Left lung (tissue), 14 donors: ENCODE measurements at places on chromosomes 13 and 19.

DNA sequence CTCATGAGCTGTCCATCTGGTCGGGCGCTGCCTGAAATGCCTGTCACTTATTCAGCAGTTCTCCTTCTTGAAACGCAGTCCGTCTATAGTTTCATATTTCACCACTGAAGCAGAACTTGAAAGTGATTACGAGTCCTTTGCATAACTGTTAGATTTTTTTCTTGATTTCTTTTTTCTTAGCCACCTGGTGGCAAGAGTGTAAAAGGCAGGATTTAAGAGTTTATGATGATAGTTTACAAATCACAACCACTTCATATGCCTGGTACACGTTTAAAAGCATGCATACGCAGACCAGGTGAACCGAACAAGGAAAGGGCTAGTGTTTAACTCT, 45.8 kb downstream of the GGACT start:
- H3K27me3 ChIP-seq = no peaks in the 10 kb centered on the region
- no peaks in the 10 kb centered on the region for H3K36me3 ChIP-seq
- no peak overlapping the region for H3K4me3 ChIP-seq

GRCh38 chr13:111511805-111512504, 191.5 kb downstream of the TEX29 start:
- no peaks in the 10 kb centered on the region for H3K27me3 ChIP-seq
- H3K4me1 ChIP-seq = no peaks in the 10 kb centered on the region
- no peak overlapping the region for H3K27ac ChIP-seq
- no peaks in the 10 kb centered on the region for H3K36me3 ChIP-seq
- H3K4me3 ChIP-seq = no peak overlapping the region

DNA sequence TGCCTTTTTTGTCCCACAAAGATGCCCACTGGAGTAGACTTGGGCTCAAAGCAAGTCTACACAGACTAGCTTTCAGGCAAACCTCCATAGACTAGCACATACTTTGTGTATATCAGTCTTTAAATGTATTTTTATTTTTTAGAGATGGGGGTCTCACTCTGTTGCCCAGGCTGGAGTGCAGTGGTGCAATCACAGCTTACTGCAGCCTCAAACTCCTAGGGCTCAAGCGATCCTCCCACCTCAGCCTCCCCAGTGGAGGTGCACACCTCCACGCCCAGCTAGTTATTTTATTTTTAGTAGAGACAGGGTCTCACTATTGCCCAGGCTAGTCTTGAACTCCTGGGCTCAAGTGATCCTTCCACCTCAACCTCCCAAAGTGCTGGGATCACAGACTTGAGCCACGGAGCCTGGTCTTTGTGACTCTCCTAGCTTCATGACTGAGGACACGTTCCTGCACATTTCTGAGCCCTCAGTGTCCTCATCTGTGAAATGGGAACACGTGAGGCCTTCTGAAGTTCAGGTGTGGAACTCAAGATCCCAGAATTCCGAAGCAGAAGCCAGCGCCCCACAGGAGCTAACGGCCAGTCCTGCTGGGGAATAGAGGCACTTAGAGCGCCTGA, 5.1 kb upstream of the TPM4 start:
- H3K27me3 ChIP-seq = no peaks in the 10 kb centered on the region
- peaks cover 15% of the 10 kb centered on the region for H3K4me1 ChIP-seq
- H3K36me3 ChIP-seq = no peaks in the 10 kb centered on the region

GRCh38 chr13:60094385-60095088, 69.2 kb downstream of the DIAPH3 start:
- no peaks in the 10 kb centered on the region for H3K4me1 ChIP-seq
- no peak overlapping the region for H3K4me3 ChIP-seq
- H3K36me3 ChIP-seq = no peaks in the 10 kb centered on the region
- no peak overlapping the region for H3K27ac ChIP-seq

DNA sequence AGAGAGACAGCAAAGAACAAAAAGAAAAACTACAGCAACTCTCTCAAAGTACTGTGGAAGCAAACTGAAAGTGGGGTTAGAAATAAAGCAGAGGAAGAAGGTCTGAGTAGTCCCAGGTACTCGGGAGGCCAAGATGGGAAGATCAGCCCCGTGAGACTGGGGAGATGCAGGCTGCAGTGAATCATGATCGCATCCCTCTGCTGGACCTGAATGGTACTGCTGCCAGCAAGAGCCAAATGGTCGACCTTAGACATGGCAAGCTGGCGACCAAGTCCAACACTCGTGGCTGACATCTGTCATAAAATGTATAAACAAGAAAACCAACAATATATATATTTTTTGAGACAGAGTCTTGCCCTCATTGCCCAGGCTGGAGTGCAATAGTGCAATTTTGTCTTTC, 33.7 kb upstream of the ZNF724 start:
- H3K4me1 ChIP-seq = no peaks in the 10 kb centered on the region
- H3K36me3 ChIP-seq = no peaks in the 10 kb centered on the region
- no peak for DNase-seq
- H3K27ac ChIP-seq = no peak overlapping the region

DNA sequence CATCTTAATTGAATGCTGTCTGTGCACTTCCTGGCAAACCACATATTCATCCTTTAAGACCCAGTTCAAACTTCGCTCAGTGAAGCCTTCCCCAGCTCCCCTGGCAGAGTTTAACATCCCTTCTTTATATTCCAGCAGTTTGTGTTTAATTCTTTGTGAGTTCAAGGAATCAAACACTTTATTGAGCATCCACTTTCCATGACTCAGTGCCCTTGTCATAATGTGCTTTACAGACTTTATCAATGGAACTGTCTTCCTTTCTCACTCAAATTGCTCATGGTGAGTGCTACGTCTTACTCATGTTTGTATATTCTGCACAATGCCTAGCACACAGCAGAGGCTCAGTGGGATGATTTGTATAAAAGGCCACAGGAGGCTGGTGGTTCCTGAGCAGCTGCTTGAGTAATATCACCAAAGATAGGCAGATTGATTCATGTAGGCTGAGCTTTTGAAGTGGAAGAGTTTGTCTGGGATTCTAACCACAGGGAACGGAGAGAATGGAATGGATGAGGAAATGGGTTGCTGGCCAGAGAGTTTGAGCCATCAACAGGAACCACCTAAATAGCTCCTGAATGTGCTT, 44.2 kb downstream of the SERTM1 start:
- no peaks in the 10 kb centered on the region for H3K4me1 ChIP-seq
- no peaks in the 10 kb centered on the region for H3K36me3 ChIP-seq
- no peaks in the 10 kb centered on the region for H3K27me3 ChIP-seq
- H3K4me3 ChIP-seq = no peak overlapping the region
- no peak for DNase-seq

GRCh38 chr13:76885203-76886004, 801 bp downstream of the KCTD12 start:
- peak overlapping the region; percentile 80 for H3K4me3 ChIP-seq
- peak; percentile 92 for DNase-seq
- H3K27me3 ChIP-seq = no peaks in the 10 kb centered on the region
- peak overlapping the region; percentile 95 for H3K27ac ChIP-seq
- H3K36me3 ChIP-seq = no peaks in the 10 kb centered on the region
- H3K4me1 ChIP-seq = peaks cover 34% of the 10 kb centered on the region

DNA sequence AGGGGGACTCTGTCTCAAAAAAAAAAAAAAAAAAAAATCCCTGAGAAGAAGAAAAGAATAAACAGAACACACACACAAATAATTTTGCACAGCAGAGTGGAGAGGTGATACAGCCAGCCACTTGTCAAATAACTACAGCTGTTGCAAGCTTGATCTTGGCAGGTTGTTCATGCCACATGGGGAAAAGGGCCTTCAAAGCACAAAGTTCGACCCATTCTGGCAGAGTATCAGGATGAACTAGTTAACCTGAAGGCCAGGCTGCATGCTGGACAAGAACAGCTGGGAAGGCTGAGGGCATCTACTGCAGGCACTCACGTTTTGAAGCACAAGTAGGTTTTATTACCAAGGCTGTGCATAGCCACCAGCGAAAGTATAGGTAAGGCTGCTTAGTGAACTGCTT, 104.1 kb downstream of the KCTD15 start:
- no peak overlapping the region for H3K4me3 ChIP-seq
- peaks cover 8% of the 10 kb centered on the region for H3K4me1 ChIP-seq
- no peaks in the 10 kb centered on the region for H3K36me3 ChIP-seq
- no peak for DNase-seq
- H3K27ac ChIP-seq = peak overlapping the region; percentile 37

- peak overlapping the region; percentile 90 for H3K27ac ChIP-seq
- no peaks in the 10 kb centered on the region for H3K36me3 ChIP-seq
- DNase-seq = peak; percentile 39
- H3K27me3 ChIP-seq = no peaks in the 10 kb centered on the region
- H3K4me1 ChIP-seq = peaks cover 44% of the 10 kb centered on the region
Measured at GRCh38 chr13:80339563-80339911, 1.4 kb downstream of the SPRY2 start.

DNA sequence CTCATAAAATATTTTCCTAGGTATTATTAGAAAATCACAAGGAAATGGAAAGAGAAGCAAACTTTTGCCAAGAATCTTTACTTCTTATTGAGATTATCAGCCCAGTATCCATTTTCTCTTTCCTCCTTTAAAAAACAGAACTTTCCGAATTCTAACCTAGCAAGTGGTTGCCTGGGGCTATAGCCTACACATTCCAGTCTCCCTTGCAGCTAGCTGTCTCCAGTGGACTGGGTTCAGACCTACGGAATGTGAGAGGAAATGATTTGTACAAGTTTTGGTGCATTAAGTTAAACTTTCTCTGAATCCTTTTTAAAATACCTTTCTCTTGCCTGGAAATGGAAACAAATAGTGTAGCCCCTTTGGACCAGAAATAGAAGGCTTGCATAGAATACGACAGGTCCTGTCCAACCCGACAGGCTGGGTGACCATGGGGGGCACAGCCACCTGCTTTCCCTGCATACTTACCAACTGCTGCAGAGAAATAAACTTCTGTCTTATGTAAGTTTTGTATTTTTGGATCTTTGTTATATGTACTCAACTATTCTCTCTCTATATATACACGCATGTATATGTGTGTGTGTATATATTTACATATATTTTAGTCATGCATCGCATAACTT, 185.9 kb downstream of the NALCN start:
- no peak for DNase-seq
- H3K4me3 ChIP-seq = no peak overlapping the region
- no peaks in the 10 kb centered on the region for H3K4me1 ChIP-seq
- no peaks in the 10 kb centered on the region for H3K36me3 ChIP-seq
- no peak overlapping the region for H3K27ac ChIP-seq

- no peaks in the 10 kb centered on the region for H3K4me1 ChIP-seq
- H3K27ac ChIP-seq = no peak overlapping the region
- DNase-seq = no peak
- no peak overlapping the region for H3K4me3 ChIP-seq
Measured at GRCh38 chr13:113905942-113906341, 42.1 kb upstream of the GAS6 start.

DNA sequence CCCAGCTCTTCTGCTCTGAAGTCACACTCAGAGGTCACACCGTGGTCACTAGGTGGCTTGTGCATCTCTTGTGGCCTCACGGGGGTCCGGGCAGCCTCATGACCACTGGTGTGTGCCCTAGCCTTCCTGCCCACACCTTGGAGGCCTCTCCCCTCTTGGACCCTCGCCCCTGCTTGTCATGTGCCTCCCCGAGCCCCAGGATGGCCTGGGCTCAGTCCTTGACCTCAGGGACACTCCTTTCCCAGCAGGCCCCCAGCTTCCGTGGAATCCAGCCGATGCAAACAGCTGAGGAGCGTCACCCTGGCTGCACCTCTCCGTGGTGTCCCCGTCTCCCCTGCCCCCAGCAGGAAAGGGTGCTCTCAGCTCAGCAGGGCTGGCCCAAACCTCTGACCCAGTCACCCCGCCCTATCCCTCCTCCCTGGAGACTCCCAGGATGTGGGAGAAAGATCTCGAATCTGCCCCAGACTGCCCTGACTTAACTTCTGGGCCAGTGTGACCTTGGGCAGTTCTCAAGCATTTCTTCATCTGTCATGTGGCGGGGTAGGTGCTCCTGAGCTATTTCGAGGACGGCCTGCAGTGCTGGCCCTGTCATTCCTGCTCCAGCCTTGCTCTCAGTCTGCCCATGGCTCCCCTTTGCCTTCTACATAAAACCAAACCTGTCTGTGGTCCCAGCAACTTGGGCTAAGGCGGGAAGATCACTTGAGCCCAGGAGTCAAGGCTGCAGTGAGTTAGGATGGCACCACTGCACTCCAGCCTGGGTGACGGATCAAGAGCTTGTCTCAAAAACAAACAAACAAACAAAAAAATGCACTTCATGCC, 4.6 kb upstream of the SLC25A42 start:
- no peak overlapping the region for H3K4me3 ChIP-seq
- H3K27me3 ChIP-seq = no peaks in the 10 kb centered on the region
- H3K36me3 ChIP-seq = no peaks in the 10 kb centered on the region

DNA sequence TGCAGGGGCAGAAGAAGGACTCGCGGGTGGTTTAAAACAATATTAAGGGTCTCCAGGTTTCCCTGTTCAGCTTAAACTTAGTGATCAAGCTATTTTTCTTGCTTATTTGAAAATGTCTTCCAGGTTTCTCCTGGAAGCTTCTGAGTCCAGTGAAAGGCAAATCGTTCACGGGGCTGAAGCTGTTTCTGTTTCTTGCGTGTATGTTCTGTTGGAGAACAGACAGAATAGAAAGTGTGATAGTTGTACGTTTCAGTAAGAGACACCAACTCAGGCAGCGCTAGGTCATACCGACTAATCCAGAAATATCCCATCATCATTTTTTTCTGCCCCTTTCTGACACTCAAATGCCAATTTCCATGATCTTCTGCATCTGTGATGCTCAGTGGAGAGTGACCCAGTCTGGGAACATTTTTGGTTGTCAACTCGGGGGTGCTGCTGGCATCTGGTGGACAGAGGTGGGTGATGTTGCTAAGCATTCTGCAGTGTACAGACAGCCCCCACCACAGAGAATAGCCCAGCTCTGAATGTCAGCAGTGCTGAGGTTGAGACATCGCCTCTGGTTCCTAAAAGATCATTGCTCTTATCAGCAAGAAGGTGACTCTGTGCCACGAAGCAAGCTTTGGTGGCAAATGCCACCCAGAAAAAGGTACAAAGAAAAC, 4.3 kb downstream of the KLF2 start:
- H3K36me3 ChIP-seq = peaks cover 28% of the 10 kb centered on the region
- peaks cover 68% of the 10 kb centered on the region for H3K4me1 ChIP-seq
- H3K4me3 ChIP-seq = no peak overlapping the region

GRCh38 chr19:10112037-10112761, 706 bp downstream of the P2RY11 start:
- peak overlapping the region; percentile 23 for H3K4me3 ChIP-seq
- H3K4me1 ChIP-seq = peaks cover 60% of the 10 kb centered on the region
- no peak overlapping the region for H3K27ac ChIP-seq
- H3K36me3 ChIP-seq = no peaks in the 10 kb centered on the region

GRCh38 chr19:5262721-5263120, 77.9 kb downstream of the PTPRS start:
- DNase-seq = no peak
- H3K27me3 ChIP-seq = no peaks in the 10 kb centered on the region
- peaks cover 10% of the 10 kb centered on the region for H3K36me3 ChIP-seq

DNA sequence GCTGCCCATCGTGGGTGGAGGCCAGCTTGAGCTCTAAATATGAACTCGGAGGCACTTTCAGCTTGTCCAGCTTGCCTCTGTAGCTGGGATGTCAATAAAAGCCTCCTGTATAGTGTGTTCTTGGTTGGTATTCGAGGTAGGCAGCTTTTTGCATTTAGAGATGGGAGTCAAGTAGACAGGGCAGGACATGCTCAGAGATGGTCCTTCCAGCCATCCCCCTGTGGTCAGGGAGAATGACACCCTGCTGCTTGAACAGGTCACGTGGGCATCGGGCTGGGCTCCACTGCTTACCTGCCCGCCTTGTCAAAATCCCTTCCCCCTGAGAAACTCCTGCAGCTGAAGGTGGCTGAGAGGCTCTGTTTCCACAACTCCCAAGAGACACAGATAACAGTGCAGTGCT, 302.5 kb downstream of the ZNF536 start:
- no peak overlapping the region for H3K27ac ChIP-seq
- H3K27me3 ChIP-seq = no peaks in the 10 kb centered on the region
- DNase-seq = no peak
